ENCODE measurements at places on chromosomes 4 and X.

GRCh38 chr4:5707366-5707765, 993 bp downstream of the EVC2 start:
- no peak for DNase-seq

- no peak for DNase-seq
These were observed 69.0 kb downstream of the STAG2 start for GRCh38 chrX:124030520-124030919.

- peak; percentile 41 for DNase-seq
These were observed 650.8 kb downstream of the PCDH7 start for GRCh38 chr4:31370866-31371465.

DNA sequence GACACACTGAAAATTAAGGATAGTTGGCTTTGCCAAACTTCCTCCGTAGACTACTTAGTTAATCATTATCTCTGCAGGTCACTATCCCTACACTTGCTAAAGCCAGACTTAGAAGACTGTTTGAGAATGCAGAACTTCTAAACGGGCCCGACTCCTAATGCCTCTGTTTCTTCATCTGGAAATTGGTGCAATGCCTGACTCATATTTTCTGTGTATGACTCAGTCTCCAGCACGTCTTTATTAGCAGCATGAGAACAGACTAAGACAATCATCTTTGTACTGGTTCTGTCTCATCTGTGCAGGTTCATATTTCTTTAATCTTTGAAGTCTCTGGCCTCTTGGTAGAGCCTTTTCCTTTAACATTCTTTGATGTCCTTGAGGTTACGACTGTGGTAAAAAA, 411.9 kb upstream of the ACTRT1 start:
- no peak for DNase-seq

DNA sequence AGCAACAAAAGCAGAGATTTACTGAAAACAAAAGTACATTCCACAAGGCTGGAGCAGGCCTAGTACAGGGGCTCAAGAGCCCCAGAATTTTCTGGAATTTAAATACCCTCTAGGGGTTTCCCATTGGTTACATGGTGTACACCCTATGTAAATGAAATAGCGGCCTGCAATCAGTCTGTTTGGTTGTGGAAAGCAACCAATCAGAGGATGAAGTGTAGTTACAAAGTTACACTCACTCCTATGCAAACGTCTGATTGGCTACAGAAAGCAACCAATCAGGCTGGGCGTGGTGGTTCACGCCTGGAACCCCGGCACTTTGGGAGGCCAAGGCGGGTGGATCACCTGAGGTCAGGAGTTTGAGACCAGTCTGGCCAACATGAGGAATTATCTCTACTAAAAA, 13.8 kb upstream of the TXLNG start:
- no peak for DNase-seq

DNA sequence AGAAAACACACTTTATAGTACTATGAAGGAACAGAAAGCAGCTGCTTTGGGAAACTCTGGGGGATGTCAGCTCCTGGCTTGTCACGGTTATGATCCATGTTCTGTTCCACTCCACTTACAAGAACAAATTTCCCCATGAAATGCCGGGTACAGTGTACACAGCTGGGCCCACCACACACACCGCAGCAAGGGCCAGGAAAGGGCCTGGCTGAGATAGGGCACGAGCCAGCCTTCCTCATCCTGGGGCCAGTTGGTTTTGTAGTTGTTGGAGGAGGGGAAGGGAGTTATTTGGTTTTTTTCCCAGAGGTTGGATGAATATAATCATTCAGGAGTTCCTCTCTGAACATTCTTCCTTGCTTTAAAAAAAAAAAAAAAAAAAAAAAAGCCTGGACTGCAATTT, 56.8 kb downstream of the SEPSECS start:
- no peak for DNase-seq

DNA sequence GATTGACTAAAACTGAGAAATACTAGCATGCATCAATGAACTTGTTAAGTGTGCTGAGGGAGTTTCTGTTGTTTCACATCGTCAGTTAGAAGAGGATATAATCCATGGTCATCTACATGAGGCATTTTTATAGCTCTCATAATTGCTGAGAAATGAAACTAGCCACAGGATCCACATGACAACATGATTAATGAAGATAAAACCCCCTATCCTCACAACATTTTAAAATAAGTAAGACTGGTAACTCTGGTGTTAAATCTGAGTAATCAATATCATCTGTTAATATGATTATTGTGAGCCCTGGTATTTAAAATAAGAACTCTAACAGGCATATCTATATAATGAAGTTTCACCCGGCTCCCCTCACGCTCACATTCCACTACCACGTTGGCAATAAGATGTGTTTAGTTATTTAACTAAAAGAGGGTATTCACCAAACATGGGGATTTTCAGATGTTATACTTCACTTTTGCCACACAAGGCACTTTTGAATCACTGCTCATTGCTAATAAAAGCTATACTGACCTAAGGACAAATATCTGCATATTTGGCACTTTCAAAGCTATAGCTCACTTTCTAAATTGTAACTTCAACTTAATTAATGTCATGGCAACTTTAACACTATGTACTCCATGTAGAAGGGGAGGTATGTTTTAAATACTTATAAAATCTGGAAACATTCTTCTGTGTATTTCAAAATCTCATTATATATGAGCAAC, 6.7 kb downstream of the UNC5C start:
- peak; percentile 54 for DNase-seq

DNA sequence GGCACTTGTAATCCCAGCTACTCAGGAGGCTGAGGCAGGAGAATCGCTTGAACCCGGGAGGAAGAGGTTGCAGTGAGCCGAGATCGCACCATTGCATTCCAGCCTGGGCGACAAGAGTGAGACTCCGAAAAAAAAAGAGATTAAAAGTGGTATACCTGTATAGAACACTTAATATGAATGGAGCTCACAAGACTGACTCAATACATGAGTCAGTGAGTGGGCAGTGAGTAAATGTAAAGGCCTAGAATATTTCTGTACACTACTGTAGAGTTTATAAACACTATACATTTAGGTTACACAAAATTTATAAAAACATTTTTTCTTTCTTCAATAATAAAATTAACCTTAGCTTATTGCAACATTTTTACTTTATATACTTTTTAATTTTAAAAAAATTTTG, 93.8 kb downstream of the CENPC start:
- peak; percentile 36 for DNase-seq
